ENCODE measurements at places on chromosomes 1 and 21. TPM values are rescaled to one million over a fixed set of nuclear protein-coding genes. Genes with fewer than 3 reads are reported as not detected.

Gene C1orf94
- not detected for total RNA-seq

Gene DTL
- 77.5 TPM for total RNA-seq

Gene ATP5PO
- 231 TPM for total RNA-seq

Gene LENEP
- 0.91 TPM for total RNA-seq

Gene ANGPTL3
- total RNA-seq = not detected

Gene LCE1D
- not detected for total RNA-seq

Gene LMOD1
- total RNA-seq = not detected

Gene DENND2C
- 0.34 TPM for total RNA-seq

Gene DENND2D
- 275 TPM for total RNA-seq

- DNase-seq = no peak
- no peaks in the 10 kb centered on the region for H3K36me3 ChIP-seq
- no peak overlapping the region for H3K4me3 ChIP-seq
- peaks cover 29% of the 10 kb centered on the region for H3K4me1 ChIP-seq
- no peak overlapping the region for H3K27ac ChIP-seq
Measured at GRCh38 chr1:33375316-33375715, 54.4 kb upstream of the A3GALT2 start.

- no peak for DNase-seq
- H3K4me3 ChIP-seq = no peak overlapping the region
- H3K27ac ChIP-seq = no peak overlapping the region
- no peaks in the 10 kb centered on the region for H3K4me1 ChIP-seq
Measured at GRCh38 chr1:29379443-29380073, 143.2 kb downstream of the PTPRU start.

GRCh38 chr1:21396516-21396915 lies 43.4 kb upstream of the NBPF3 start:
- H3K4me3 ChIP-seq = no peak overlapping the region
- no peaks in the 10 kb centered on the region for H3K36me3 ChIP-seq
- no peak for DNase-seq
- H3K27me3 ChIP-seq = peaks cover 30% of the 10 kb centered on the region

DNA sequence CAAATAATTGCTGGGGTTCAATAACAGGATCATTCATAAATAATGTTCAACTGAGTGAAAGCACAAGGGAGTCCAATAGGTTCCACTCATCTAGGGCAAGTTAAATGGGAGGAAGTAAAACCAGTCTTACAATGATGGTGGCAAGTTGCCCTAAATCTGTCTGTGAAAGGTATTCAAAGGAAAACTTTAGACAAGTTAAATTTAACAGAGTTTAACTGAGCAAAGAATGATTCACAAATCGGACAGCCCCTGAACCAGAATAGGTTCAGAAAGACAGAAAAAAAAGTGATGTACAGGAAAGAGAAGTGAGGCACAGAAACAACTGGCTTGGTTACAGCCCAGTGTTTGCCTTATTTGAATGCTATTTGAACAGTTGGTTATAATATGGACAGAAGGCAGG lies 183.5 kb upstream of the ADGRL4 start:
- H3K27me3 ChIP-seq = no peaks in the 10 kb centered on the region
- H3K4me3 ChIP-seq = no peak overlapping the region
- H3K36me3 ChIP-seq = no peaks in the 10 kb centered on the region
- H3K4me1 ChIP-seq = no peaks in the 10 kb centered on the region
- DNase-seq = no peak

DNA sequence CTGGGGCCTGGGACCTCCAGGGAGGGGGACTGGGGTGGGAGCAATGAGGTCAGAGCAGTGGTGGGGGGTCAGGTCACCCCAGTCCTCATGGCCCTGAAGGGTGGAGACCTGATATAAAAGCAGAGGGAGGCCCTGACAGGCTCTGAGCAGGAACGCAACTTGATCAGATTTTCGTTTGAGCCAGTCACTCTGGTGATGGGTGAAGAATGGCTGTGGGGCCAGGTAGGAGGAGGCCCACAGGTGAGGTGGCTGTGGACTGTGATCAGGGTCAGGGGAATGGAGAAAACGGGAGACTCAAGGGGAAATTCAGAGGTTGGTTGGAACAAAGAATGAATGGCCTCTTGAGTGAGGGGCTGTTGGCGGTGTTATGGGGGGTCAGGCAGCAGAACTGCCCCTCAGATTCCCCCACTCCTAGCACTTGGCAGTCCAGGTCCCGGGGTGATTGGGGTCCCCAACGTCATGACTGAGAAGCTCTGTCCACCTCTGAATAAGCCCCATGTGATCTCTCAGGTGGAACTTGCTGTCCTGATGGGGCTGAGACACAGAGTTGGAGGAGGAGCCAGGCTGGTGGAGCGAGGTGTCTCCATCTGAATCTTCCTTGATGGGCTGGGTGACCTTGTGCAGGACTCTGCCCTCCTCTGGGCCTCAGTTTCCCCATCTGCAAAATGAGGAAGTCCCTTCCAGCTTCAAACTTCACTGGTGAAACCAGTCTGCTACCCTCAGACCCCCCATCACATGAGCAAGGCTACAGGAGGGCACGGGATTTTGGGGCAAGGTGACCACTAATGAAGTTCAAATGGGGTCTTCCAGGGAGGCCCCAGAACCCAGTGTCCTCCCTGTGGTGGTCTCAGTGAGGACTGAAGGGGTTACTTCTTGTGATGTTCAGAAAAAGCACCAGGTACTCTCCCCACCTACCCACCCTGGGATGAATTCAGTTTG lies 683.0 kb downstream of the MATN1 start:
- H3K36me3 ChIP-seq = no peaks in the 10 kb centered on the region
- no peak overlapping the region for H3K4me3 ChIP-seq
- H3K27me3 ChIP-seq = no peaks in the 10 kb centered on the region
- no peak overlapping the region for H3K27ac ChIP-seq

DNA sequence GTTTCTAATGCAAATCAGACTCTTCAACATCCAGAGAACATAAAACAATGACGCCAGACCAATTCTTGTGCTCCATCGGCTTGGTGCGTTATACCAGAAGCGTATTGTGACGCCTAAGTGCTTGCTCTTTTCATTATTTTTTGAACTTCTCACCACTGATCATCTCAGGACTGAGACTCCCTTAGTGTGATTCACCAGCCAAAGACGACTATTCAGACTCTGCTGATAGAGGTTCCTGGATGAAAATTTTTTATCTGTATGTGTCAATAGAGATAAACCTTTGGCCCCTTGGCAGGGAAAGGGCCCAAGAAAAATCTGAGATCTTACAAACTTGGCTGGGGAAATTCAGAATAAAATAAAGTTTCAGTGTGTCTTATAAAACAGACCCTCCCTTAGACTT lies 856 bp upstream of the GREM2 start:
- no peak overlapping the region for H3K4me3 ChIP-seq
- no peak for DNase-seq
- H3K27me3 ChIP-seq = peaks cover 36% of the 10 kb centered on the region
- H3K27ac ChIP-seq = no peak overlapping the region

- H3K4me3 ChIP-seq = peak overlapping the region; percentile 83
- no peak for DNase-seq
- H3K27me3 ChIP-seq = no peaks in the 10 kb centered on the region
- peak overlapping the region; percentile 3 for H3K27ac ChIP-seq
- peaks cover 35% of the 10 kb centered on the region for H3K4me1 ChIP-seq
- peaks cover 18% of the 10 kb centered on the region for H3K36me3 ChIP-seq
Measured at GRCh38 chr1:35717911-35718476, 690 bp downstream of the C1orf216 start.

- H3K4me1 ChIP-seq = no peaks in the 10 kb centered on the region
- H3K36me3 ChIP-seq = no peaks in the 10 kb centered on the region
- no peaks in the 10 kb centered on the region for H3K27me3 ChIP-seq
Measured at GRCh38 chr1:67078291-67078690, 24.3 kb upstream of the SLC35D1 start.

DNA sequence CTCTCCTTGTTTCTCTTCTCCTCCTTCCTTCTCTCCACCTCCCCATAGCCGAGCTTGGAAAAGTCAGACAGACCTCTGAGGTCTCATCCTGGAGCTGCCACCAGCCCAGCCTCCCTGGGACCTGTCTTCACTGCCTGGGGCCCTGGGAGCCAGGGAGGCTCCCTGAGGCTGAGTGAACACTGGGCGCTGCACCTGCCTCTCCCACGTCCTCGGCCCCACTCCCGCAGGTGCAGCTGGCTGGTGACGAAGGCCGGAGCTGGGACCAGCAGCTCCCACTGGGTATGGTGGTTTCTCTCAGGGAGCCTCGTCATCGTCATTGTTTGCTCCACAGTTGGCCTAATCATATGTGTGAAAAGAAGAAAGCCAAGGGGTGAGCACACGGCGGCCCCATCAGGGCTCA lies 5.3 kb downstream of the TNFRSF14 start:
- H3K27me3 ChIP-seq = no peaks in the 10 kb centered on the region
- no peak for DNase-seq
- peaks cover 27% of the 10 kb centered on the region for H3K4me1 ChIP-seq
- H3K4me3 ChIP-seq = no peak overlapping the region
- H3K27ac ChIP-seq = peak overlapping the region; percentile 30

DNA sequence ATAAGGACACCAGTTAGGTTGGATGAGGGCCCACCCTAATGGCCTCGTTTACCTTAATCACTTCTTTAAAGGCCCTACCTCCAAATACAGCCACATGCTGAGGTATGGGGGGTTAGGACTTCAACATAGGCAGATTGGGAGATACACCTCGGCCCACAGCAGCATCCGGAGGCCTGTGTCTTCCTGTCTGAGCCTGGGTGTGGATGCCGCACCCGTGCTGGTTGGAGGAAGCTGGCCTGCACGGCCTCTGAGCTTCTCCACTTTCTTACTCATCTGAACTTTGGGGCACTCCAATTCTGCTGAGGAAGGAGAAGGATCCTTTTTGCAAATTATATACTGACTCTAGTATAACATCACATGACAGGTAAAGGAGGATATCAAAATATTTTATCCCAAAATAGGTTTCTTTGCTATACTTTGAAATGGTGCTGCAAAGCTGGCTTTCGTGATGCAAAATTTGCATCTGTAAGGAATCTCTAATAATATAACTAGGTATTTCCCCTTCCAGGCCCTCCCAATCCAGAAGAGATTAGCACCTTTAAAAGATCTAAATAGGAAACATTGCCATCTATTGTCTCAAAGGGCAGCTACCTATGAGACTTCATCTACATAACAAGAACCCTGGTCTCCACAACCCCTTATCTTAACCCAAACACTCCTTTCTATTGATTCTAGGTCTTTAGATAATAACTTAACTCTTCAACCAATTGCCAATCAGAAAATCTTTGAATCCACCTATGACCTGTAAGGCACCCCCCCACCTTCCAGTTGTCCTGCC lies 247.6 kb downstream of the KCNJ6 start:
- H3K36me3 ChIP-seq = no peaks in the 10 kb centered on the region
- no peak overlapping the region for H3K4me3 ChIP-seq
- peaks cover 3% of the 10 kb centered on the region for H3K27me3 ChIP-seq
- DNase-seq = no peak
- no peaks in the 10 kb centered on the region for H3K4me1 ChIP-seq
- H3K27ac ChIP-seq = no peak overlapping the region

DNA sequence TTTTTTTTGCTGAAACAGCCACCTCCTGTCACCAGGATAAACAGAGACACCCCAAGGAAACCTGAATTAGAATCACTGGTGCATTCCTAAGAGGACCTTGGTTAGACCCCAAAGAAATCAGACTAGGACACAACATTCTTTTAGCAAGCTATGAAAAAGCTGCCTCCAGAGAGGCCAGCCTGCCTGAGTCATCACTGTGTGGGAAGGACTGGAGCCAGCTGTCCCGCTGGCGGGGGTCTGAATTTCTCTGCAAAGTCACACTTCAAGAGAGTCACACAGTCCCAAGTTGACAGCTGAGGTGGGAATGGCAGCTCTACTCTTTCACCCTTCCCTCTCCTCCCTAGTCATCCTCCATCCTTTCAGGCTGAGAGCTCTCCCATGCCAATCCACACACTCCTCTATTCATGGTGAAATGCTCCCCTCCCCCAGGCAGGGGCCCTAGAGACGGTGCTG lies 405.0 kb upstream of the POU3F1 start:
- H3K4me1 ChIP-seq = no peaks in the 10 kb centered on the region
- no peak for DNase-seq
- peaks cover 10% of the 10 kb centered on the region for H3K27me3 ChIP-seq
- no peak overlapping the region for H3K4me3 ChIP-seq
- no peaks in the 10 kb centered on the region for H3K36me3 ChIP-seq

DNA sequence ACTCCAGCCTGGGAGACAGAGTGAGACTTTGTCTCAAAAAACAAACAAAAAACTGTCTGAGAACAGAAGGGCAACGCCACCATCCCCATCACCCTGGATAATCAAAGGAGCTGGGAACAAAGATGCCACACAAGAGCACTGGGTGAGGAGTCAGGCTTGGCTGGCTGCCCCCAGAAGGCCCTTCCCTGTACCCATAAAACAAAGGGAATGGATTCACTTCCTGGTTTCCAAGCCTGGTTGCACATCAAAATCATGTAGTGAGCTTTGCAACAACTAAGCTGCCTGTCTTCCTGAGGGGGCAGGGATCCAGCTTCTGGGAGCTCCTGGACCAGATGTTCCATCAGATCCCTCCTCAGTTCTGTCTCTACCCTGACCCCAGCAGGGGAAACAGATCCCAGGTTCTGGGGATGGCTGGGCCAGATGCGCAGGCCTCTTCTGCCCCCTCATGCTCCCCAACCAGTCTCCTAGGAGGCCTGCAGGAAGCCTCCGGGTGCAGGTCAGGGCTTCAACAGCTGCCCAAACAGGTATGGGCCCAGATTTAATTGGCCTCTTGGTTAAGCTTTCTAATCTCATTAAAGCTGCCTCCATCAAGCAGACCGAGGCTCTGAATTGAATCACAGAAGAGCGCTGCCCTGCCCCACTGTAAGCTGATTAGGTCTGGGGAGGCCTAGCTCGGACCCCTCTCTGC lies 97.8 kb downstream of the MRPL37 start:
- no peak for DNase-seq
- H3K4me3 ChIP-seq = no peak overlapping the region
- no peaks in the 10 kb centered on the region for H3K27me3 ChIP-seq
- H3K36me3 ChIP-seq = peaks cover 3% of the 10 kb centered on the region
- peak overlapping the region; percentile 77 for H3K27ac ChIP-seq

DNA sequence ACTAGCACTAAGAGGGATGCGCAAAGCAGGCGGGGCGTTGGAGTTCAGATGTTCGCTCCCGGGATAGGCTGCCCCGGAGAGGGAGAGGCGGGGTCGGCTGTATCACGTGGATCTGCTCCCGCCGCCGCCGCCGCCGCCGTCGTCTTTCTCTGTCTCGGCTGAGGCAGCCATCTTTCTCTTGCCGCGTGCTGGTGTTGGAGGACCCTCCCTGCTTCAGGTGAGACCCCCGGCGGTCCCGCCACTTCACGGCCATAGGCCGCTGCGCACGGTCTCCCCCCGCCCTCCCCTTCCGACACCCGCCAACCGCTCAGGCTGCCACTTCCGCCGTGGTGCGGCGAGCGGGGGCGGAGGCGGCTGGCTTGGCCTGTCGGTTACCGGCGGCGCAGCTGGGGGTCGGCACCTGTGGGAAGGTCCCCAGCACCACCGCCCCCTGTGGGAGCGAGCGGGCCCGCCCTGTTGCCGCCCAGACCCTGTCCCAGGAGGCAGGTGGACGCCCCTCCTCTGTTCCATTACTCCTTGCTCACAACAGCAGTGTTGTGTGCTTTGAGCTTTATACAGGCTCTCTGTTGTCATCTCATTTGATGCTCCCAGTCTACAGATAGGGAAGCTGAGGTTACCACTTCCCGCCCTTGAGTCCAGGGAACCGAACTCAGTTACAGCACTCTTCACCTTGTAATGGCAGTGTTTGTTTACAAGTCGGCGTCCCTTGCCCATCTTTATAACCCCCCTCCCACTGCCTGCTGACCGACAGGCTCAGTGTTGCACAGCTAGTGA lies at the start of gene BTF3L4:
Gene BTF3L4 (plus strand): TSS at position 133 of the 774 bp plus-strand sequence. CDS start 3,553 bp downstream, outside the sequence.
- H3K4me1 ChIP-seq = peaks cover 50% of the 10 kb centered on the region

- H3K36me3 ChIP-seq = no peaks in the 10 kb centered on the region
- no peak overlapping the region for H3K27ac ChIP-seq
- peaks cover 7% of the 10 kb centered on the region for H3K27me3 ChIP-seq
- H3K4me1 ChIP-seq = no peaks in the 10 kb centered on the region
- no peak overlapping the region for H3K4me3 ChIP-seq
- no peak for DNase-seq
Measured at GRCh38 chr1:168373869-168374268, 93.2 kb downstream of the TBX19 start.

Measured in activated CD8-positive, alpha-beta T cell treated with anti-CD3 and anti-CD28 coated beads, Interleukin-2, amount 10 ng/mL, durations not matched to agents 7 days and 5 days (primary cell).